ENCODE measurements at places on chromosomes 3 and 15.

DNA sequence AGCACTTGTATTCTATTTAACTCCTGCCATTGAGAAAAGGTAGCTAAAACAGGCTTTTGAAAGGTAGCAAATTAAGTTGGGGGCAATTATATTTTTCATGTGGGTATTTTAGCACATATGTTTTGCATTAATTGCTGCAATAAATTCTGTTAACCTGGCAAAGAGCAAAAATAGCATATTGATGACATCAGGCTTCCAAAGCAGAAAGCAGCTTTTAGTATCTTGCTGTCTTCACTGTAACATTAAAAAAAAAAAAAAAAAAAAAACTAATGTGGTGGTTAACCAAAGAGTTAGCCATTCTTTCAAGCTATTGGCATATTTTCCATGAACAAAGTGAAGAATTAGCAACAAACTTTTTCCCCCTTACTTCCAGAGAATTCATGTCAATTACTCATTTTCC lies 9.1 kb downstream of the EPHA3 start:
- DNase-seq, result no peak

GRCh38 chr15:100284191-100284590 lies 57.6 kb downstream of the ADAMTS17 start:
- no peak for DNase-seq

DNA sequence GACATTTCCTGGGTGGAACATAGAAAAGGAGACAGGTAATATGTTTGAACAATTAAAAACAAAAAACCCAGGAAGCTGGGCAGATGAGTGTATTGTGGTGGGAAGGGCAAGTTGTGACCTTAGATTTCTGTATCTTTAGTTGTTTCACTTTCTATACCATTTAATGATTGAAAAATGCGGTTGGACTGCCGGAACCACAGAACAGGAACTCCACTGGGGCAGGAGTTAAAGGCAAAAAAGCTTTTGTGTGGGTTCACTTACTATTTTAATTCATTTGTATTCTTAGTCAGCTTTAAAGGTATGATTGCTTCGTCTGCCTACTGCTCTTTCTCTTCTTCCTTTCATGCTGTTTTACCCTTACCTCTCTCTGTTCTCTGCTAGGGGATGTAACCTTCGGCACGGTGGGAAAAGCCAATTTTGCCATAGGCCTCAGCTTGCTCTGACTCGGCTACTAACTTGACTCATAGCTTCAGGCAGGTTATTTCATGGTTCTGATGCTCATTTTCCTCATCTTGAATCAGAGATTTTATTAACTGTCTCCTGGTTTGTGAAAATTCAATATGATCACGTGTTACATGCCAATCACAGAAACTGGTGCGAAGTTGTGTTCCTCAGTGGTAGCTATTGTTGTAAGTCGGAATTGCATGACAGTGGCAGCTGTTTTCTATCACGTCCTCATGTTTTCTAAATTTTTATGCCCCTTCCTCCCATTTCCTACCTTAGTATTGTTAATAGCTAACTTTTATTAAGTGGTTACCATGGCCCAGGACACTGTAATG lies 1.6 kb upstream of the MCTP2 start:
- DNase-seq, result peak; percentile 65

DNA sequence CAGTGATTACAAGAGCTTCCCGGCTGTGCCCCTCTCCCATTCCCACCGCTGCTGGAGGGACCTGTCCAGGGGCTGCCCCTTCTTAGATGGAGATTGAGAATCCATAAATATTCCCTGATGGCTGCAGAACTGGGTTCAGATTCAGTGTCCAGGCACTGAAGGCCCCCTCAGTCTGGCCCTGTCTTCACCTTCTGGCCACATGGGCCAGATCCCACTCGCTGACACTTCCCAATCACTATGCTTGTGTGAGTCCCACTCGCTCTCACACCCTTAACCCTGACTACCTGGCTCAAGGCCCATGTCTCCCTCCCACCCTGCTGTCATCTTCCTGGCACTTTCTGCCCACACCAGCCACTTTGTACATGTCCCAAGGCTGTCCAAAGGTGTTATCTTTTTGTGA lies 15.5 kb upstream of the MRPS22 start:
- DNase-seq, result no peak

- no peak for DNase-seq
Observed at GRCh38 chr3:188253800-188254452, 100.0 kb downstream of the LPP start.

DNA sequence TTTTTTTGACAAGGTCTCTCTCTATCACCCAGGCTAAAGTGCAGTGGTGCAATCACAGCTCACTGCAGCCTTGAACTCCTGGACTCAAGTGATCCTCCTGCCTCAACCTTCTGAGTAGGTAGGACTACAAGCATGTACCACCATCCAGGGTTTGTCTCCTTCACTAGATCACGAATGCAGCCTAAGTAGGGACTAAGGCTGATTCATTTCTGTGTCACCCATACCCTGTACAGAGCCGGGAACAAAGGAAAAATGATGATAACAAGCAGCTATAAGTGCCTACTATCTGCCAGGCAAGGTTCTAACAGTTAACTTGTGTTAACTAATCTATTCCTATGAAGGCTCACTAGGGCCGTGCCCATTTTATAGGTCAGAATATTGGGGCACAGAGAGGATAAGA lies 7.0 kb downstream of the TMEM40 start:
- no peak for DNase-seq

GRCh38 chr15:58015565-58015964 lies 49.9 kb downstream of the ALDH1A2 start:
- no peak for DNase-seq

- DNase-seq, result no peak
Observed at GRCh38 chr15:61173899-61174689, 55.0 kb downstream of the RORA start.

- DNase-seq, result no peak
Observed at GRCh38 chr3:171358181-171358880, 101.9 kb downstream of the TNIK start.

- DNase-seq, result no peak
Observed at GRCh38 chr3:63960048-63960711, 48.0 kb upstream of the SCAANT1 start.

- DNase-seq, result no peak
Observed at GRCh38 chr15:77027111-77027696, 32.3 kb downstream of the PSTPIP1 start.

GRCh38 chr3:18190646-18191045 lies 234.5 kb downstream of the SATB1 start:
- no peak for DNase-seq

DNA sequence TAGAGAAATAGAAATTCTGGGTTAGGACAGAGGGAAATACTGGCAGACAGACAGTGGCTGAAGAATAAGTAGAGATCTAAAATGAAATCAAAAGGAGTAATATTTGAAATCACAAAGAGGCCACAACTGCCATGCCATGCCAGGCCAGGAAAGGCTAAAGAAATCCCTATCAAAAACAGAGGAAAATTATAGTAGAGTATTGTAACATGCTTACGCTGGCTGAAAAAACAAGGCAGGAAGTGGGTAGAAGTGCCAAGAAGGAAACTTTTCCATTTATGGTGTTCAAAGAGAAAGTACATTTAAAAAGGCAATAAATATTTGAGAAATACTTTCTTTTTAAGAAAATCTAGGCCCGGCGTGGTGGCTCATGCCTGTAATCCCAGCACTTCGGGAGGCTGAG lies 415.7 kb downstream of the PLCL2 start:
- no peak for DNase-seq

GRCh38 chr3:131655070-131655690 lies 152.4 kb upstream of the MRPL3 start:
- no peak for DNase-seq

GRCh38 chr15:70240820-70241430 lies 143.2 kb upstream of the TLE3 start:
- no peak for DNase-seq

- DNase-seq, result no peak
Observed at GRCh38 chr3:119342176-119342575, 48.0 kb downstream of the ARHGAP31 start.

GRCh38 chr3:117144853-117145252 lies 435.3 kb downstream of the TUSC7 start:
- no peak for DNase-seq

DNA sequence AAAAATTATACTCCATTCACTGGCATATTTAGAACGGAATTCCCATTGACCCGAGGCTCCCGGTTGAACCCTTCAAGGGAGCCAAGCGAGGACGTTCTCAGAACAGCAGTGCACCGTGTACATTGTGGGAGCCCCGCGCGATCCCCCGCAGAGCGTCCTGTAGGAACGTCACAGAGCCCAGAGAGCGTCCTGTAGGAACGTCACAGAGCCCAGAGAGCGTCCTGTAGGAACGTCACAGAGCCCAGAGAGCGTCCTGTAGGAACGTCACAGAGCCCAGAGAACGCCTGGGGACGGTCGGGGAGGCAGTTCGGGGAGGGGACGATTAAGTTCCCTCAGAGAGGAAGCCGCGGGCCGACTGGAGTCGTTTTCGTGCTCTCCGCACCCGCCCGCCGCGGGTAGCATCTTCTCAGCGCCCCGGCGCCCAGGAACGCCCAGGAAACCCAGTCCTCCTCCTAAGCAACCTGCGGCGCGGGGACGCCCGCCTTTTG lies 506 bp upstream of the ATP1B3 start:
- DNase-seq, result no peak

DNA sequence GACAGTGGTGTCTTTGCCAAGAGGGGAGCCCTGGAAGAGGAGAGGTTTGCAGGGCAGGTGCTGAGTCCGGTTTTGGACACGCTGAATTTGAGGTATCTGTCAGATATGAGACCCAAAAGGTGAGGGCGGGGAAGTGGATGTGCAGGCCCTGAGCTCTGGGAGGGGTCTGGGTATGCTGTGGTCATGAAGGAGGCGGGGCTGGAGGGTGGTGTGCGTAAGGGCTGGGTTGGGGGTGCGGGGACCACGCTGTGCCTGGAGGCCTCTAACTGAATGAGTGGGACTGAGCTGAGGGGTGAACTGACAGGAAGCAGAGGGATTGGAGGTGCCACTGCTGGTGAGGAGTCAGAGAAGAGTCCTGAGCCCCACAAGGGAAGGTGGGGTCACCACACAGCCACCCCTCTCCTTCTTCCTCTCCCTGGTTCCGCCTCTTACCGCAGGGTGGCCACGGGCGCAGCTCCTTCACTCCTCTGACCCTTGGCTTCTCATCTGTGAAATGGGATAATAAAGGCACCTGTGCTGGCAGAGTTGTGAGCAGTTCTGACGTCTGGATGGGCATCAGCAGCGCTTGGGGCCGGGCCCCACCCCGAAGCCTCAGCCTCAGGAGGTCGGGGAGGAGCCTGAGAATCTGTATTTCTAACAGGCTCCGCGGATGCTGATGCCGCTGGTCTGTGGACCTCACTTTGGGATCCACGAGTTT lies 28.8 kb downstream of the PSTPIP1 start:
- DNase-seq, result no peak

DNA sequence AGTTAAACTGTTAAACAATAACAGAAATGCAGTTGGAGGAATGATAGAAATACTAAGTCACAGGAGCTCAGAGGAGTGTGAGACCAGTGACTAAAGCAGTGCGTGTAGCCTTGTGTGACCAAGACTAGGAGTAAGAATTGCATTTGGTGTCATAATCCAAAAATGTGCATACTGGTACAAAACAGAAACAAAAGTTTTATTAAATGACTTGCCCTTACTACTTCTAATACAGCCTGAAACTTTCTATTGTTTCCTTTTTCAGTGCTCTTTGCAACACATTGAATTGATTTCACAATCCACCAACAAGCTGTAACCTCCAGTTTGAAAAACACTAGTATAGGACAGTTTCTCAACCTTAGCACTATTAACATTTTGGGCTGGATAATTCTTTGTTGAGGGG lies 17.1 kb downstream of the SNX1 start:
- DNase-seq, result no peak

DNA sequence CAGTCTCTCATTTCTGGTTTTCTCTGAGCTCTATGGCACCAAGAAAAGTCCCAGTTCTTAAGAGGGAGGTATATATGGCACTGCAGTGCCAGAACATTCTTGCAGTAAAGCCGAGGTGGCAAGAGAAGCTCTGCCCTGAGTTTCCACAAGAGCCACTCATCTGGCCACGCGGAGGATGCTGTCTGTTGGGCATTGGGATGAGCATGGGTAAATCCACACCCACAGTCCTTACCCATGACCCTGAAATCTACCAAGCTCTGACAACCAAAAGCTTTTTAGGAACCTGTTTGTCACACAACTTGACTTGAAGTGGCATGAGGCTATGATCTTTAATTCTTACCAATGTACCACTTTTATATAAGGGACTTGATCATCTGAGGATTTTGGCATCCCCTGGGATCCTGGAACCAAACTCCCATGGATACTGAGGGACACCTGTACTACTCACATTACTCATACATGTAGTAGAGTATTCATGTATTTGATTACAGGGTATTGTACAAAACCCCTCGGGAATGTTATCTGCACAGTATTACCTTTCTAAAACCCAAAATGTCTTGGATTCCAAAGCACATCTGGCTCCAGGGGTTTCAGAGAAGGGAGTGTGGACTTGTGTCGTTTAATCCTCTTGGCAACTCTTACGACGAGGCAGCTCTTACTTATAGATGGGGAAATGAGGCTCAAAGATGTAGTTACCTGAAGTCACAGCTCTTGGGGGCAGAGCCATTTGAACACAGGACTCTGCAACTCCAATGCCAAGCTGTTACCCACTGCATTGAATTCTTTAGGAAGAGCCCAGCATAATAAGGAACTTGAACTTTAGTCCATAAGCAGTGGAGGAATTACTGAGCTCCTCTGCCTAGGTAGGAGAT lies 8.8 kb downstream of the RPL32 start:
- DNase-seq, result peak; percentile 28

DNA sequence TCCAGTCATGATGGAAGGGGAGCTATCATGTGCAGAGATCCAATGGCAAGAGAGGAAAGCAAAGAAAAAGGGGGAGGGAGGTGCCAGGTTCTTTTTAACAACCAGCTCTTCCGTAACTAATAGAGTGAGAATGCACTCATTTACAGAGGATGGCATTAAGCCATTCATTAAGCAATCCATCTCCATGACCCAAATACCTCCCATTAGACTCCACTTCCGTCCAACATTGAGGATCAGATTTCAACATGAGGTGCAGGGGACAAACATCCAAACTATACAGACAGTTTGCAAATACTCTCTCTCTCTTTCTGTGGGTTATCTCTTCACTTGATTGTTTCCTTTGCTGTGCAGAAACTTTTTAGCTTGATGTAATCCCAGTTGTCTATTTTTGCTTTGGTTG lies 21.2 kb downstream of the ZDHHC23 start:
- DNase-seq, result no peak

- no peak for DNase-seq
Observed at GRCh38 chr15:31517711-31518110, 191.1 kb downstream of the KLF13 start.

- DNase-seq, result no peak
Observed at GRCh38 chr3:188788621-188789081, 383.1 kb upstream of the TPRG1 start.

DNA sequence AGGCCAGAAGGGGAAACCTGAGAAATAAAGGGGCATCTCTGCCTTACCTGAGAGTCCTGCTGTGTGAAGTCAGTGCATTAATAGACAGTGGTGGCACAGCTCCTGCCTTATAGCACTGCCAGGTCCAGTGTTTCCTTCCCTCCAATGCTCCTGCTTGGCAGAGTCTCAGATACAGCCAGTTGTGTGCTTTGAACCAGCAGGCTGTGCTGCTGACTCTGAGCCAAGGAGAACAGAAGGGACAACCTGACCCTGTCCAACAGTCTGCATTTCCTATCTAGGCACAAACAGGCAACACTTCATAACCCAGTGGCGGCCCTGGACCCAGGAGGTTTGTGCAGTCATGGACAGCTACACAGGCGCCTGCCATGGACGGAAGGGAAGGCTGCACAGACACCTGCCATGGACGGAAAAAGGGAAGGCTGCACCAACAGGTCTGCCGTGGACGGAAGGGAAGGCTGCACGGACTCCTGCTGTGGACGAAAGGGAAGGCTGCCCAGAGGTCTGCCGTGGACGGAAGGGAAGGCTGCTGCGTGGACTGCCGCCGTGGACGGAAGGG lies 33.9 kb upstream of the PLXNA1 start:
- DNase-seq, result no peak
